ENCODE measurements at places on chromosomes 7 and 10.

DNA sequence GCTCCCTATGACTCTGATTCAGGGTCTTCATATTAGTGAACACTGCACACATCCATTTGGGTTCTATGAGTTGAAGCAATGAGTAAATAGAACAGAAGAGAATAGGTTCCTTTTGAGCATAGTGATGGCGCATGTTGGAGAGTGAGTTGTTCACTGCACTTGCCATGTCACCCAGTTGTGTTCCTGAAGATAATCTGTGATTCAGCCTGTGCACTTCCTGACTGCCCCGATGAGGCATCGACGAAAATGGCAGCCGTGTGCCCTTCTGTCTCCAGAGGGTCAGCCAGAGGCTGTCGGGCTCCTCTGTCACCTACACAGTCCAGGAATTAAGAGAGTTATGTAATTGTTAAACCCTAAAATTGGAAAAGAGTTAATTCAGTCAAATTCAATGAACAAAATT lies 94.7 kb downstream of the GALNT11 start:
- DNase-seq = no peak

GRCh38 chr7:6227294-6227846 lies 45.1 kb downstream of the CYTH3 start:
- no peak for DNase-seq

DNA sequence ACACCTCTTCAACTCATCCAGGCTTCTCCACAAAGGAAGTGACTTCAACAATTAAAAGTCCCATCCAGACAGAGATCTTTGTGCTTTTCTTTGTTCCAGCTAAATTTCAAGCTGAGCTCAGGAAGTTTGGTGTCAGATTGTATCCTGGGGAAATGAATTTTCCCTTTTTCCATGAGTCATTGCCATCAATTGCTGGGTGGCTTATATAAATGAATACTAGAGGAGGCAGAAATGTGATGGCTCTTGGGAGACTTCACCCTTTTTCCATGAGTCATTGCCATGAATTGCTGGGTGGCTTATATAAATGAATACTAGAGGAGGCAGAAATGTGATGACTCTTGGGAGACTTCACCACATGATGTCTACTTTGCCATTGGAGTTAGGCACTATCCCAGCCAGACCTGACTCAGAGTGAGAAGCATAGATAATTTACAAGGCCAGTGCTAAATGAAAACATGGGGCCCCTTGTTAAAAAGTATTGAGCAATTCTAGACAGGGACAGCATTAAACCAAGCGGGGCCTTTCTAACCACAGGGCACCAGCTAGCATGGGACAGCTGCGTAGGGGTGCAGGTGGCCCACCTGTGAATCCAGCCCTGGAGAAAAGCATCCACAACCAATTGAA lies 339.2 kb upstream of the PODXL start:
- no peak for DNase-seq

DNA sequence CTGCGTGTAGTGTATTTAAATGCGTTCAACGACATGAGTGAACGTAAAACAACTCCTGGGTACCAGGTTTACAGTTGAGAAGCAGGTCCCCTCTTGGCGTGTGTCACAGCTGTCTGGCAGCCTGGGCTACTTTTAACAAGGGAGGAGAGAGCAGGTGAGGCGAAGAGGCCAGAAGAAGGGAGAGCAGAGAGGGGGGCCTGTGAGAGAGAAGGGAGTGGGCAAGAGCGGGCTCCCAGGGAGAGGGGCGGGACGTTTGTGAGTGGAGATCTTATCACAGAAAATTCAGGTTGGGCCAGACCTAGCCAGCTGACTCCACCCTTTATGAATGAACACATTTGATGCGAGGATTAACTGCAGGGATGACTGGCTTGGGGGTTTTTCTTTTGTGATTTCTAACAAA lies 154.0 kb downstream of the CAMK1D start:
- no peak for DNase-seq

- DNase-seq = no peak
These were observed 881 bp upstream of the SSBP1 start for GRCh38 chr7:141737118-141737835.

- no peak for DNase-seq
These were observed 169.3 kb downstream of the LCOR start for GRCh38 chr10:97001183-97001991.

Measured in activated T-helper 1 cell treated with anti-CD3 and anti-CD28 coated beads, Interleukin-2, amount 50 U/mL, for 16 hours (primary cell).